ENCODE measurements at places on chromosomes 16 and 17. TPM values are rescaled to one million over a fixed set of nuclear protein-coding genes. Genes with fewer than 3 reads are reported as not detected.

- no peak for DNase-seq
These were observed 5.1 kb upstream of the CISD3 start for GRCh38 chr17:38725066-38725465.

DNA sequence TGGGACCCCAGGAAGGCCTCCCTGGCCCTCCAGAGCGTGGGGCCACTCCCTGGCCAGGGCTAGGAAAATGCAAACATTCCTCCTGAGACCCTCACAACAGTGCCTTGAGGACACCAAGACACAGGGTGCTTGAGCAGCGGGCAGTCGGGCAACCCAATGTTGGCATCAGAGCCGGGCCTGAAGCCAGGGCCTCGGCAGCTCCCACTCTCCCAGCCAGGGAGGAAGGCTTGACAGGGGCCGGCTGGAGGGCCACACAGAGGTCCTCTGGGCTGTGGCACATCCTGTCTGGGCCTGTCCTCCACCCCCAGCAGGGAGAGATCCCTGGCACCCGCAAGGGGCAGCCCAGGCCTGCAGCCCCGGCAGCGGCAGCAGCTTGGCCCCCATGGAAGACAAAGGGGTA is 12.3 kb upstream of the KRT17 start:
- DNase-seq: no peak

The HOXB6 gene
- total RNA-seq: 0.22 TPM

The CPNE7 gene
- total RNA-seq: 6.1 TPM

The NPIPA5 gene
- total RNA-seq: 12.4 TPM

Measured in CD8-positive, alpha-beta memory T cell (primary cell).